ENCODE measurements at places on chromosomes 5 and 9.
A peak's percentile ranks its signal among the peaks of the same experiment; 100 is the strongest.

GRCh38 chr5:136522217-136522956, 157.0 kb upstream of the TRPC7 start:
- DNase-seq: no peak

- no peak for DNase-seq
These were observed 61.4 kb upstream of the PPP1R26 start for GRCh38 chr9:135418161-135418560.

DNA sequence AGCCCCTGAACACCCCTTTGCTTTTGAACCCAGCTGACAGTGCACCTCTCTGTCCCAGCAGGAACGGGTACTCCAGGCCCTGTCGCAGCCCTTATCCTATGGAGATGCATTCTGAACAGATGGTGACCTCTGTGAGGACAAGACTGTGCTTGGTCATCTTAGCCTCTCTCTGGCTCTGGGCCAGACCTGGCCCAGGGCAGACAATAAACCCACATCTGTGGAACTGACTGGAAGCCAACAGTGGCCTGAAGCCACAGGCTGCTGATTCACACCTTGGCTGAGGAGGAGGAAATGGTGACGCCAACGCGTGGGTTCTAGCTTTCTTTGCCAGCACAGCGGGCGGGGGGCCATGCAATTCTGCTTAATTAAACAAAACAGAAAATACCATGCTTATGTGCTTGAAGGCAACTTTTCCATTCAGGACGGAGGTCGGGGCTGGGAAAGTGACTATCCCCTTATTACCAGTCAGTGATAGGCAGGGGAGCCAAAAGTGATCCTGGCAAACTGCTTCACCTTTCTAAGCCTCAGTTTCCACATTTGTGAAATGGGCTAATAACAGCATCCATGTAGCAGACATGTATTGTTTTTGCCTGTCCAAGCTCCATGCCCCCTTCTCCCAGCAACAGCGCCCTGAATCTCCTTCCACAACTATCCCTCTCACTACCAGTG, 10.8 kb downstream of the SH3PXD2B start:
- DNase-seq: peak; percentile 69

DNA sequence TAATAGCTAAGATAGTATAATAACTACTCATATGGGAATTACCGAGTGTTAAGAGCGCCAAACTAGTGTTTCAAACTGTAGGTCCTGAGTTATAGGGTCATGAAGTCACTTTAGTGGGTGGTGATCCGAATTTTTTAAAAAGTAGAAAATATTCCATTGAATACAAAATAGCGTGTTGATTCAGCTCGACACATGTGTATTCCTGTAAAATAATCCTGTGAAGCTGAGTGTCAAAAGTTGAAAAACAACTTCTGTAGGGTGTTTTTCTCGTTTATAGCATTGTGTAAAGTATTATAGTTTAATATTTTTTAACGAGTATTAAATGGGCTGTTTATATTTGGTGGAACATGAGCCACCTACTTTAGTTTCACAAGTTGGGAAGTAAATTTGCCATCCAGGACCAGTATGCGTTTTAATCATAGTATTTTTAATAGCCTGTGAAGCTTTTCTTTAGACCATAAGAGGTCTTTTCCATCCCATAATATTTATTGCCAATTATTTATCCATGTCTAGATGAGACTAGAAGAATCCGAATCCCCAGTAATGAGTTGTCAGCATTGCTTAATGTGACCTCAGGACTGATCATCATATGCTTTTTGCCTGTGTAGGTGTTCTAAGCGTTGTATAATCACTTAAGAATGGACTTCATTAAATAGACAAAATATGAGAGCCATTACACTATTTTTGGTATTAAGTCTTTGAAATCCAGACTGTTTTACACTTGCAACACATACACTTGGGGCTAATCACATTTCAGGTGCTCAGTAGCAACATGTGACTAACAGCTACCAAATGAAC, 84.1 kb downstream of the PTPDC1 start:
- DNase-seq: no peak

- no peak for DNase-seq
These were observed 10.7 kb downstream of the AGTPBP1 start for GRCh38 chr9:85730916-85731630.
